ENCODE measurements at places on chromosomes 13 and 19. TPM values are rescaled to one million over a fixed set of nuclear protein-coding genes. Genes with fewer than 3 reads are reported as not detected.

DNA sequence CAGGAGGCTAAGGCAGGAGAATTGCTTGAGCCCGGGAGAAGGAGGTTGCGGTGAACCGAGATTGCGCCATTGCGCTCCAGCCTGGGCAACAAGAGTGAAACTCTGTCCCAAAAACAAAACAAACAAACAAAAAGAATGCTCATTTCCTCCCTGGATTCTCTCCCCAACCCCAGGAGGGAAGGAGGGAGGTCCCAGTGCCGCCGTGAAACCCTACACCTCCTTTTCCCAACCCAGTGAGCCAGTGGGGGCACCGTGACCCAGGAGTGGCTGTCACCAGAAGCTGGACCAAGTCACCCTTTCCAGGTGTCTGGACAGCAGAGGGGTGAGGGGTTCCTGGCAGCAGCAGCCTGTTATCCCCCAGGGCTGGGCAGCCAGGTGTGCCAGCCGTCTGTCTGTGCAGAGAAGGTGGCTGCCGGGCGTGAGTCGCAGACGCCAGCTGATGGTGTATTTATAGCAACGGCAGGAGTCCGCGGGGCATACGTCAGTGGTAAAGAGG, 23.5 kb downstream of the NFIC start:
- no peak for DNase-seq

GRCh38 chr13:45341799-45342500, 967 bp upstream of the TPT1 start:
- DNase-seq: peak; percentile 57

DNA sequence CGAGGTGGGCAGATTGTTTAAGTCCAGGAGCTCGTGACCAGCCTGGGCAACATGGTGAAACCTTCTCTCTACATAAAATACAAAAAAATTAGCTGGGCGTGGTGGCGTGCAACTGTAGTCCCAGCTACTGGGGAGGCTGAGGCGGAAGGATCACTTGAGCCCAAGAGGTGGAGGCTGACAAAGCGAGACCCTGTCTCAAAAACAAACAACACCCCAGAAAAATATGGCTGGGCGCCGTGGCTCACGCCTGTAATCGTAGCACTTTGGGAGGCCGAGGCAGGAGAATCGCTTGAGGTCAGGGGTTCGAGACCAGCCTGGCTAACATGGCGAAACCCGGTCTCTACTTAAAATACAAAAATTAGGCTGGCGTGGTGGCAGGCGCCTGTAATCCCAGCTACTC, 3.4 kb upstream of the HNRNPL start:
- no peak for DNase-seq

GRCh38 chr13:41017159-41017558, 2.0 kb downstream of the ELF1 start:
- no peak for DNase-seq

- DNase-seq: no peak
Measured at GRCh38 chr13:59392328-59392727, 771.4 kb downstream of the DIAPH3 start.

DNA sequence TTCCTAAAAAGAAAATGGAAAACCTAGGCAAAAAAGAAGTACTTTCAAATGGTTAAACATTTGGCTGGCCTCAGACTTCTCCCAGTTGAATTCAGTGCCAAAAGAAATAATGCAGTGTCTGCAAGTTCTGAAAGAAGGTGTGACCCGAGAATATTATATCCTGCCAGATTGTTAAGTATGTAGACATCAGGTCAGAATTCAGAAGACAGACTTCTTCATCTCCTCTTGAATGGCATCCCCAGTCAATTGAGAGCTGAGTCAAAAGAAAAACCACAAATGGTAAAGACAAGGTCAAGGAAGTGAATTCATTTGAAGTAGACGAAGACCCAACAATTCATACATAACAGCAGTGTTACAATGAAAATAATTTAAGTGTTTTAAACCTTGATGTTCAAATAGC, 194.5 kb downstream of the NBEA start:
- DNase-seq: no peak

DNA sequence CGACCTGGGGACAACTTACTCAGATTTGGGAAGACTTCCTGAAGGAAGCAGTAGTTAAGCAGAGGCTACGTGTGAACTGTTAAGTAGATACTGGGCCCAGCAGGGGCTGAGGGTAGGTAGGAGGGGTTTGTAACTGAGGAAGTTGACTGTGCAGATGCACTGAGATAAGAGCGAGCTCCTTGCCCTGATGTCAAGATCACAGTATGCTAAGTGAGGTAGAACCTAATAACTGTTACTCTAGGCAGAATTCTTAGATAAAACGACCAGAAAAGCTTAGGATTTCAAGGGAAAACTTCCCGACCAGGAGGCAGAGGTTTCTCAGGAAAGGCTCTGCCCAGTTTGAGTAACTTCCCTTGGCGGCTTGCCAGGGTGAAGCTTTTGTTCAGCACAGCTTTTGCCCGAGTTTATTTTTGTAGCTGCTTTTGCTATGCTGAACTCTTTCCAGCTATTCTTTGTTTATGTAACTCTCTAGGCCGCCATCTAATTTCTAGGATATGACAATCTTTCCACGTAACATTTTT, 632.1 kb downstream of the DIAPH3 start:
- peak; percentile 85 for DNase-seq

GRCh38 chr13:23623394-23623793, 53.2 kb downstream of the TNFRSF19 start:
- no peak for DNase-seq

GRCh38 chr19:8113017-8113416, 36.4 kb downstream of the FBN3 start:
- DNase-seq: no peak

- DNase-seq: no peak
Measured at GRCh38 chr13:53098455-53098854, 69.8 kb downstream of the OLFM4 start.

GRCh38 chr19:55376241-55376933, at the start of gene TMEM190:
Gene TMEM190 (plus strand): TSS chr19:55376826. CDS start chr19:55376854, 28 bp downstream.
- DNase-seq: no peak

DNA sequence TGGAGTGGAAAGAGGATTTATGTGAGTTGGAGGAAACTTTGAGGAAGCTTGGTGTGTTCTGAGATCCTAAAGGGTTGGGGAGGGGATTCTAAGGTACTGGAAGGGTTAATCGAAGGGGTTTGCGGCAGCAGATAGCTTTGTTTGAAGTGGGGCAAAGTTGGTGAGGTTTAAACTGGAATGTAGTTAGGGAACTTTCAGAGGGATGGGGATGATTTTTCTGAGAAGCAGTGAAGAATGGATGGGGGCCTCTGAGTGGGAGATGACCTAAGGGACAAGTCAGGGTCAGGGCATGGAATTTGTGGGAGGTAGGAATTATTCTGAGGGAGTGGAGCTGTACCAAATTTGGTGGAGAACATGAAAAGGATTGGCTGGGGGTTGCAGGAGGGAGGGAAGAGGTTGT, 3.9 kb downstream of the SAE1 start:
- DNase-seq: no peak

The RDH8 gene
- not detected for total RNA-seq

The RASGRP4 gene
- 1.7 TPM for total RNA-seq

The NLRP7 gene
- not detected for total RNA-seq

Measured in ureter (tissue), 1 donor.